ENCODE measurements at places on chromosomes 5 and 9.

DNA sequence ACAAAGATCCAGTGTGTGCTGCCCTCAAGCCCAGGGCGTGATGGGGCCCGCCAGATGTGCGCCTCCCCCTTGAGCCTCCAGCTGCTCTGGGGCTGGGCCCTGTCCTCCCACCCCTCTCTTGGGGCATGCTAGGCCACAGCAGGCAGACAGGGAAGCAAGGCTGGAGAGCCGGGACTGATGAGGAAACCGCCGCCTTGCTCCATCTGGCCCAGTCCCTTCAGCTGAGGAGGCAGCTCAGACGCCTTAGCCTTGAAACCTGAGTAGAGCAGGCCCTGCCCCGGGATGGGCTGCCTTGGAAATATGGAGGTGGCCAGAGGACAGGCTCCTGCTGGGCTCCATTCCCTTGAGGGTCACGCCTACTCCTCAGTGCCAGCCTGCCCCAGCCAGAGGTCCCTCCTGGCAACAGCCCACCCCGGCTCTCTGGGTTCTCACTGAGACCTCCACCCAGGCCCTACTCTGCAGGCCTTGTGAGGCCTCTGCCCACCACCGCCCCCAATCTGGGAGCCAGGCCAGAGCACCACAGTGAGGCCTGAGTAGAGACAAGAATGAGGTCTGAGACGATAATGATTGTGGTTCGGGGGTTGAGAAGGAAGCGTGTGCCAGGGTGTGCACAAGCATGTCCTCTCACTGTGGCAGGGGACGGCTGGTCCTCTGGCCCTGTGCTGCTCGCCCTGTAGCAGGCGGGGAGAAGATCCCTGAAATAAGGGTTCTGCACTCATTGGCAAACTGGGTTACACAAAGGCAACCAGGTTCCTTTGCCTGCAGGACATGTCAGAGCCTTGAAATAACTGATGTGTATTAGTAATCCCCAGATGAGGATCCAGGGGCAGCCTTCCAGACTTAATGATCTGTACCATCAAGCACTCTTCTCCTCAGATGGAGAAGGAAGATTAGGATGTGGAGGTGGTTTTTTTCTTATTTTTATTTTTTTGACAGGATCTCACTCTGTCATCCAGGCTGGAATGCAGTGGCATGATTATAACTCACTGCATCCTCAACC, 30.9 kb downstream of the CXXC5 start:
- DNase-seq, result no peak

GRCh38 chr5:150138551-150139265, 16.9 kb downstream of the PDGFRB start:
- no peak for DNase-seq

GRCh38 chr5:2036885-2037284, 154.2 kb upstream of the IRX4 start:
- no peak for DNase-seq

- no peak for DNase-seq
Measured at GRCh38 chr9:116156621-116157314, 3.2 kb downstream of the PAPPA start.

DNA sequence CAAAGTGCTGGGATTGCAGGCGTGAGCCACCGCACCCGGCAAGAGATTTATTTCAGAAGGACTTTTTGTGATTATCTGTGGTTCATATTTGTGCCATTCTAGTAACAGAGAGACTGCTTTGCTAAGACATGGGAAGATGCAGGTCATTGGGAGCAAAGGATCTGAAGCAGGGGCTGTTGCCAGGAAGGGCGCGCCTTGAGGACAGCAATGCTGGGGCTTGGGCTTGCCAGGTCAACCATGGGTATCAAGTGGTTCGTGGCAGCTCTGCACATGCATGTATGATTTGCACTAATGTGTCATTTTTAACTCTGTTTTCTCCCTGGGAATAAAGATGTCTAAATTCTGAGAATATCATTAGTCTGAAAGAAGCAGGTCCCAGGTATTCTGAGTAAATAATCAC, 17.0 kb downstream of the ADAMTS2 start:
- DNase-seq, result no peak

- no peak for DNase-seq
Measured at GRCh38 chr9:132214027-132214622, 52.3 kb downstream of the NTNG2 start.

GRCh38 chr9:95171596-95171995, 145.9 kb downstream of the FANCC start:
- DNase-seq, result no peak

DNA sequence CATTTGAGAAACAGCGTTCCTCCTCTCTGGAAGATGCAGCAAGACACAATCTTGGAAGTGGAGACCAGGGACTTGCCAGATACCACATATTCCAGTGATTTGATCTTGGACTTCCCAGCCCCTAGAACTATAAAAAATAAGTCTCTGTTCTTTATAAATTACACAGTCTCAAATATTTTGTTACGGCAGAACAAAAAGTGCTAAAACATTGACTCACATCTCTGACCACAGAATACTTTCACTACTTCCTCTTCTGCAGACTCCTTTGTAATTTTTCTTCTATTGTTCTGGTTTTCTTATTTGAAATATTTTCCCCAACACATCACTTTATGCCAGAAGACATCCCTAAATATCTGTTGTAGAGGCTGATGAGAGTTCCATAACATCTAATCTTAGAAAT, 706.1 kb upstream of the CDH18 start:
- no peak for DNase-seq

DNA sequence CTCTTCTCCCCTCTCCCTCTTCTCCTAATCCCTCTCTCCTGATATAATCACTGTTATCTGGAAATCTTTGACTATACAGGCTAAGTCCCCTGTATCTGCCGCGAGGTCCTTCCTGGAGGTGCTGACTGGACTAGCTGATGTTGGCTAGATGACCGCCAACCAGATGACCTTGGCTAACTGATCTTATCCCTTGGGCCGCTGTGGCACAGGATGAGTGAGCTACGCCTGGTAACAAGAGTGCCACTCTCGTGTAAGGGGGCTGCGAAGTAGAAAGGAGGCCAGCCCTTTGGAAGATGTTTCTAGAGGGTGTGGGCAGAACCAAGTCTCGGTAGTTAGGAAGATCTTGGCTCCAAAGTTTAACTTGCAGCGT, 345 bp upstream of the PRRC1 start:
- DNase-seq, result no peak

GRCh38 chr5:147156012-147156411, 78.8 kb upstream of the STK32A start:
- no peak for DNase-seq

- DNase-seq, result no peak
Measured at GRCh38 chr9:115969096-115969495, 184.5 kb upstream of the PAPPA start.

DNA sequence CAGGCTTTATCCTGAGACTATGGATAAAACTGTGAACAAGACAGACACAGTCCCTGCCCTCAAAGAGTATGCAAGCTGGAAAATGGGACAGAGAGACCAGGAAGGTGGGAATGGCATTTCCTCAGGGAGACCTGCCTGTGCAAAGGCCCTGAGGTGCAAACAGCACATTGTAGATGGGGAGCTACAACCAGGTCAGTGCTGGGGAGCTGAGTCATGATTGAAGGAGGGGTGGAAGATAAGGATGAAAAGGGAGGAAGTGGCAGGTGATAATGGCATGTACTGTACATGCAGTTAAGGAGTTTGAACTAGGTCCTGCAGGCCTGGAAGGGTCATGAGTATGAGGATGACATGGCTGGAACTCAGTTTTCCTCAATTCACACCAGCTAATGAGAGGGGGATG, 75.5 kb upstream of the BOD1 start:
- DNase-seq, result no peak

Measured in activated T-helper 9 cell treated with anti-CD3 and anti-CD28 coated beads, Interleukin-2, amount 50 U/mL, for 16 hours (primary cell).